ENCODE measurements at places on chromosomes 3 and 15.

DNA sequence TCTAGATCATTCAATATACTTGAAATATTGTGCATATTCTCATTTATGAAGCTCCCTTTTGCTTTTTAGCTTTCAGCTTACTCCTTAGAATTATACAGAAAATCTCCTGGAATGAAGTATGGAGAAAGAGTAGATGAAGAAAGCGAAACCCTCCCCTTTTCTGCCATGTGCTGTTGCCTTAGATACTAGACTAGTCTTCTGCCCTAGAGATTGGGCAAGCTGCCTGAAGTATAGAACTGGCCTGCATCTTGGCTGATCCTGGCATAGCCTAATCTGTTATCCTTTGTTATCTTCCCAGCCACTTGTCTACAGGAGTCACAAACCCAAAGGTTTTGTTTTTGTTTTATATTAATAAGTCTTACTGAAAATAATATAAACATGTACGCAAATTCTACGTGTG lies 138.8 kb downstream of the RBPMS2 start:
- no peak for DNase-seq

DNA sequence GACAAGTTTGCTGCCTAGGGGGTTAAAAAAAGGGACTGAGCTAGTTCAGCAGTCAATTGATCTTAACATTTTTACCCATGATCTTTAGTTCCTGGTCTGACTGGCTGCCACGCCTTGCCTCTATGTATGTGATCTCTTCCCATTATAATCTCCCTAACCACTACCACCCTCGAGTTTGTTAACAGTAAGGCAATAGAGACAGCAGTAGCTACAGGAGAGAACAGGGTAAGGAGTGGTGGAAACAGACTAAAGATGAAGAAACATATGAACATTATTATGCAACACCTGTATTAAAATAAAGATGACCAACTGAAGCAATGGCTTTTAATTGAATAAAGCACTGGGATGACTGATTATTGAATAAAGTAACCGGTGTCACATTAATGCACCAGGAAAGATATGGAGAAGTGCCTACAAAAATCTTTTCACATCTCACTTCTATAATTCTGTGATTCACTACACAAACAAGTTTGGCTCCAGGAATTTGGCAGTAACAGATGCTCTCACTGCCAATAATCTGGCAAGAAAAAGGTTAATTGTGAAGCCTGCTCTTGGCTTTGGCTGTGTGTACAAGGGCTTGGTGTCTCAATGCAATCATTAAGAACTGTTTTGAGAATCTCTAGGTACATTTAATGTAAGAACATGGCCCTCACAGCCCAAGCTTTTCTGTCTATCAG lies 95.7 kb downstream of the HHLA2 start:
- no peak for DNase-seq

GRCh38 chr3:12235691-12236090 lies 53.2 kb upstream of the PPARG start:
- no peak for DNase-seq

- DNase-seq, result no peak
Observed at GRCh38 chr3:38636464-38636863, 13.0 kb downstream of the SCN5A start.

DNA sequence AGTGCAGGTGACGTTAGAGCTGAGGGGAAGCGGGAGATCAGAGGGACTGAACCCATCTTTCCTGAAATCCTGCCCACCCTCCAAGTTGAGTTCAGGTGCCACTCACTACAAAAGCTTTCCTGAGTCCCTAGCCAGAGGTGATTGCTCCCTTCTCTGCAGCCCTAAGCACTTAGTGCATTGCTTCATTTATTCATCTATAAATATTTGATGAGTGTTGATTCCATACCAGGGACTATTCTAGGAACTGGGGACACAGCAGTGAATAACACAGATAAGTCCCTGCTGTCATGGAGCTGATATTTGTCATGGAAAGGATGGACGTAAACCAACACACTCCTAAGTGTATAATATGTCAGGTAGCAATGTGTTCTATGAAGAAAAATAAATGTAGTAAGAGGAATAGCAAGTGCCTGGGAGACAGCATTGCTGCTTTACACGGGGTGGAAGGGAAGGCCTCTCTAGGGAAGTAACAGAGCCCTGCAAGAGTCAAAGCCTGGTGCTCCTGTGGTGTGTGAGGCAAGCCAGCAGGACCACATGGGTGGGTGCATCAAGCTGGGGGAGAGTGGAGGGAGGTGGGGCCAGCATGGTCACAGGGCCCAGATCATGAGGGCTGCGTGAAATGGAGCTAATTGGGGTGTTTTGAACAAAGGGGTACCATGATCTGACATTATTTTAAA lies 18.6 kb downstream of the ALPK3 start:
- DNase-seq, result no peak

DNA sequence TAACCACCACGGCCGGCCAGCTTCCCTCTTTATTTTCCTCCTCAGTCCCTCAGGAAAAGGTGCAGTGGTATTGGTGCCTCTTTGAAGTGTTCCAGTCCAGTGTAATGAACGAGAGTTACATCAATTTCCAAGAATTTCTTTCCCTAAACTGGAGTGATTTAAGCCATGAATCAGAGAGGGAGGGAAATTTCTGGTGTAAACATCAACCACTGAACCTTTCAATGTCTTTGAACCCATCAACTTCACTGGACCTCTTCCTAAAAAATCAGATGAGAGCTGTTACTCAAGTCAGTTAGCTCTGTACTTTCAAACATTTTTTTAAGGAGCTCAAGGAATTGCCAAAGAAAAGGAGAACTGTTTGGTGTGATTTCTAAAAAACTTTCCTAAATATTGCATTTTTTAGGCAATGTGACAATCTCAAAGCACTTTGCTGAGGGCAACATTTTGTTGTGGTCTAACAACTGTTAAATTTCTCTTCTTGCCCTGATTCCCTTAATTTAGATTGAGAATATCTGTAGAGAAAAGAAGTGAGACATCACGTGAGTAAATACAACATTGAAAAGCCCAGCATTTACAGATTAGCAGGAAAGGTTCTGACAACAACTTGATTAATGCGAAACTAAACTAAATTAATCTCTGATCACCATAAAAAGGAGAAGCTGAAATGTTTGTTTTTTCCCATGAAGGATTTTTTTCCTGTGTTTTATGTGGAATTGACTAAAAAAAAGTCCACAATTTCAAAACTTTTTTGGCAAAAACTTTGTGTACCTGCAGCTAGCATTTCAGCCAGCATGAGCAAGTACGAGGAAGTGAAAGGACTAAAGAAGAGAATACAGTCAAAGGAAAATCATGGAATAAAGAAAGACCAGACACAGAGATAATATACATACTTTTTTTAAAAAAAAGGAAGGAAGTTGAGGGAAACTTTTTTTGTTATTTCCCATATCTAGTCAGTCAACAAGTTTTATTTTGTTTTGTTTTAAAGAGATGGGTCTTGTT lies 9.1 kb upstream of the DAZL start:
- DNase-seq, result no peak

- no peak for DNase-seq
Observed at GRCh38 chr3:42043099-42043813, 47.9 kb upstream of the TRAK1 start.
